Umbilical cord (tissue), 2 donors: ENCODE measurements at places on chromosomes 2 and 18. TPM values are rescaled to one million over a fixed set of nuclear protein-coding genes. Genes with fewer than 3 reads are reported as not detected.

The TPO gene
- total RNA-seq: 6.0 TPM

The AAK1 gene
- 30.8 TPM for total RNA-seq

The PLGLB2 gene
- total RNA-seq: 3.4 TPM

The NLRC4 gene
- total RNA-seq: 4.3 TPM

The FER1L5 gene
- total RNA-seq: 0.48 TPM

GRCh38 chr2:18479947-18480369, 80.5 kb downstream of the RDH14 start:
- DNase-seq: peak; percentile 96

DNA sequence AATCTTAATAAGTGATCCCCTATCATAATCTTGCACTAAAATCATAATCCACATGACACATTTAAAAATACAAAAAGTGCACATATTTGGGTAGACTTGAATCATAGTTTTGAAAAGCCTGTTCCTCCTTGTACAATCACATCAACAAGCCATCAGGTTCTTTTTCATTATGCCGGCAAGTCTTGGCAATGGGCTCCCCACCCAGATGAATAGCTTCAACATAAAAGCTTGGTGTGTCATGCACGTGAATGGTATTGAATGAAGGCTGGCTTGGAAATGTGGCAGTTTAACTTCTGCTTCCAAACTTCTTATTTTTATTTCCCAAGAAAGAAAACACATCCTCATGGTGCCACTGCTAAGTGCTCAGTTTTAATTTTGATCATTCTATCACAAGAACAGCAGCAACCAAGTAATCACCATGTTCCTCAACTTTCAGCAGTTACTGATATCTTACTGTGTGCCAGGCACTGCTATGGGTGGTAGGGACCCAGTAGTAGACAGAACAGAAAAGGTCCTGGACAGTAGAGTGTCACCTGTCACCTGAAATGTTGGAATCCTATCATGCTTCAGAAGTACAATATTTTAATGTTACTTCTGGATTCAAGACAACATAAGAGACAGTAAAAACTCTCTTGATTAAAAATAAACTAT, 89.9 kb downstream of the AP1S3 start:
- DNase-seq: no peak

- no peak for DNase-seq
These were observed 21.2 kb downstream of the RNF138 start for GRCh38 chr18:32112826-32113225.

- DNase-seq: no peak
These were observed 210.5 kb downstream of the RNF144A start for GRCh38 chr2:7127687-7128086.

- DNase-seq: no peak
These were observed 88.1 kb downstream of the MCFD2 start for GRCh38 chr2:46827274-46828134.

GRCh38 chr2:200713704-200714064, 98.0 kb upstream of the BZW1 start:
- no peak for DNase-seq

GRCh38 chr2:178088774-178089270, 16.2 kb upstream of the PDE11A start:
- DNase-seq: no peak

GRCh38 chr18:44838971-44839666, 158.4 kb downstream of the SETBP1 start:
- DNase-seq: peak; percentile 74
